ENCODE measurements at places on chromosomes 5 and 9. TPM values are rescaled to one million over a fixed set of nuclear protein-coding genes. Genes with fewer than 3 reads are reported as not detected.

Gene GNA14
- total RNA-seq, result 12.8 TPM

Gene DHX29
- 24.9 TPM for total RNA-seq

Gene ST6GALNAC6
- total RNA-seq, result 118 TPM

Gene MYOZ3
- total RNA-seq, result not detected

Gene BTNL8
- 6.5 TPM for total RNA-seq

Gene ADAMTS2
- total RNA-seq, result 64.5 TPM

Measured in spleen (tissue), 13 donors.